ENCODE measurements at places on chromosomes 12 and 14.

DNA sequence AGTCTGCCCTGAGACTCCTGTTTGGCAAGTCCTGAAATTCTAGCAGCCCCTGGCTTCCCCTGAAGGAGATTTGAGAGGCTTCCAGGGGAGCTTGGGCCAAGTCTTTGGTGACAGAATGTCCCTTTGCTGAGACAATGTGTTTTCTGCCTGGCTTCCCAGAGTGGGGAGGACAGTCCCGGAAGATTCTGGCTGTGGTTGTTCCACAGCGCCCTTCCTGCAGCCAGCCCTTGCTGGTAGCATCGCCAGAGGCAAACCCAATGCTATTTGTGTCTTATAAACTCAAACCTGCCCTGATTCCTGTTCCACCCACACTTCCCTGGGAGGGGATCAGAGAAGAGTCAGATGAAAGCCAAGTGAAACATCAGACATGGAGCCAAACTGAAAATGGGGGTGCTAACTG is 56.4 kb upstream of the OAS1 start:
- no peak for DNase-seq

DNA sequence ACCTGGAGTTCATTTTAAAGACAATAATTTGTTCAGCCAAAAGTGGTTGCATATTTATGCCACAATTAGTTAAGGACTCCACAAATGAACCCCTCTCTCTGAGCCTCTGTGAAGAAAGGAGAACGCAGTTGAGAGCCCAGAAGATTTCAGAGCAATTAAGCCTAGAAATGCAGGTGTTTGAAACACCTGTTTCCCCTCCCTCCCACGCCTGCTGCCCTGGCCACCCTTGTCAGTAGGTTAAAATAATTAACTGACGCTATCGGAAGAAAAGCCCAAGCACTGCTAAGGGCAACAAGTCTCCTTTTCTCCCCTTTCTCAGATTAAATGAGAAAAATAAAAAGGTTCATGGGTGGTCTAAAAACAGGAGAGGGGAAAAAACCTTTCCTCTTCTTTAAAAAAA is 99.2 kb downstream of the PPM1A start:
- no peak for DNase-seq

GRCh38 chr12:116039081-116039480 is 238.4 kb downstream of the MED13L start:
- no peak for DNase-seq

- DNase-seq: no peak
These were observed 187.2 kb downstream of the TMTC2 start for GRCh38 chr12:82873951-82874350.

- no peak for DNase-seq
These were observed 320 bp upstream of the PRPF39 start for GRCh38 chr14:45083617-45083975.

DNA sequence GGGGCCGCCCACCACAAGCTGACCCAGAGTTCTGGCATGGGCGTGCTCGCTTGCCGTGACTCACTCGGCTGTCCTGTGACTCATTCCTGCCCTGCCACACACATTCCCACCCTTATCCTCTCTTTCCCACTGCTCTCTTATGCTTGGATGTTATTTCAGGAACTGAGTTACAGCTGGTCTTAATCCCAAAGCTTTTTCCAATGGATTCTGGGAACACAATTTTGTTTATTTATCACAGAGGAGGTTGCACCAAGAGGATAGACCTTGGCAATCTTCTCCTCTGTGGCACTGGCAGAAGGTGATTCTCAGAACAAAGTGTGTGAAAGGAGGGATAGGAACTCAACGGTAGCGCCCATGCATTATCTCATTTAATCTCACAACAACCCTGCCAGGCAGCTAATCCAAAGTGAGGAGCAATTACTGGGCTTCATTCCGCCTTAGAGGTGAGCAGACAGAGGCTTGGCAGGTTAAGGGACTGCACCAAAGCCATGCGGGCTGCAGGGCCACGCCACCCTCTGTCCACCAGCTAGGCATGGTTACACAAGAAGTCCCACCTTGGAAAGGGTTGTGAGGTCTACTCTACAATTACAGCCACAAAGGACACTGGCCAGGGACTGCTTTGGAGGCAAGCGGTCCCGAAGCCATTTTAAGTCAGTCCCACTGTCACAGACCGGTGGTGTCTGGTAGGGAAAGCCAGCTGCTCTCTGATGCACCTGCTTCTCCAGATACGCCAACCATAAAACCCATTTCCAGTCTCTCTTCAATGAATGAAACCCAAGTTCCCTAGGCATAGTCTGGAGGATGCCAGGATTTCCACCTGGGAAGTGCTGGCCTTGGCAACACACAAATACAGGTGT is 32.9 kb downstream of the SYNE3 start:
- no peak for DNase-seq

GRCh38 chr12:57550641-57551549 is 1.1 kb downstream of the KIF5A start:
- DNase-seq: no peak

DNA sequence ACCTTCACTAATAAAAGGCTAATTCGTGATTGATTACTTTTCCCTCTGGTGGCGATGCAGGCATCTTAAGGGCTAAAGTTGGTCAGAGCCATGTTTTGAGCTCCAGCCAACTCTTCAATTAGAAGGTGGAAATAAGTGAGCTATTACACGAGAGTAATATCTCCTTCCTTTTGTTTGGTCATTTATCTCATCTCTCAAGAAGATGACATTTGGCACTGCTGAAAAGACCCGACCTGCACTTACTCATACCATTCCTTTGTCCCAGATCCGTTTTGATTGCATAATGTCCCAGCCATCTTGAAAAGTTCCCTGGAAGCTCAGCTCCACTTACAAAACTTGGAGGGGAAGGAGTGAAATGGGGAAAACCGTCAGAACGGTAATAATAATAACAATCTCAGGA is 316.2 kb downstream of the VRK1 start:
- DNase-seq: no peak

- DNase-seq: no peak
These were observed 5.2 kb downstream of the MPHOSPH9 start for GRCh38 chr12:123227581-123228258.

- DNase-seq: no peak
These were observed 1.1 kb downstream of the MGST1 start for GRCh38 chr12:16348435-16349130.

DNA sequence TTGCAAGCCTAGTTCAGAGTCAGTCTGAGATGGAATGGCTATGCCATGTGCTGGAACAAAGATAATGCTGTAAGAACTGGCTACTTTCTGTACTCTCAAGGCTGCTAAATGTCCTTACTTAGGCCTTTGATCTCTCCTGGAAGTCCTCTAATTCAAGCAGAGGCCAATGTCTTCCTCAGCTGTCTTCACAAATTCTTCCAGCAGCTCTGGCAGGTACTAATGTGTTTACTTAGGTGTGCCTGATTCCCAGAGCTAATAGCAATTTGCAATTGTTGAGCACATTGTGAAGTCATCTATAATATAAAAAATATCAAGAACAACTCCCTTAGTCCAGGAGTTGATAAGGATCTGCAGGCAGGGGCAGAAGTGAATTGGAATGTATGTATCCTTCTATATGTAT is 3.8 kb upstream of the MYF5 start:
- no peak for DNase-seq

- no peak for DNase-seq
These were observed 268.1 kb upstream of the RTL1 start for GRCh38 chr14:101171650-101172049.

GRCh38 chr14:105199093-105199492 is 18.0 kb upstream of the NUDT14 start:
- DNase-seq: no peak

DNA sequence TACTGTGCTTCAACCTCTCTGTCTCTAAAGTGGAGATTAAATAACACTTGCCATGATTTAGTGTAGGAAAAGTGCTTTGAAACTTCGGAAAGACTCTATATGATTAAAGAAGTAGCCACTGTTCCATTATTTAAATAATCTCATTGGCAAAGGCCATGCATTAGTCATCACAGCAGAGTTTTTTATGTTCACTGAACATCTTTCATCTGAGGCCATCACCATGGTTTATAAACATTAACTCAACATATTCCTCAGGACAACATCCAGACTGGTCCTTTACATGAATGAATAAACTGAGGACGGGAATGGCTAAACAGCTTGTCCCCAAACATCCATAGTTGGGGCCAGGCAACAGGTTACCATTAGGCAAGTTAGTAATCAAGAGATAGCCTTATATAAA is 124.6 kb upstream of the FRMD6 start:
- no peak for DNase-seq

- no peak for DNase-seq
These were observed 441.8 kb upstream of the FLRT2 start for GRCh38 chr14:85088192-85088591.

DNA sequence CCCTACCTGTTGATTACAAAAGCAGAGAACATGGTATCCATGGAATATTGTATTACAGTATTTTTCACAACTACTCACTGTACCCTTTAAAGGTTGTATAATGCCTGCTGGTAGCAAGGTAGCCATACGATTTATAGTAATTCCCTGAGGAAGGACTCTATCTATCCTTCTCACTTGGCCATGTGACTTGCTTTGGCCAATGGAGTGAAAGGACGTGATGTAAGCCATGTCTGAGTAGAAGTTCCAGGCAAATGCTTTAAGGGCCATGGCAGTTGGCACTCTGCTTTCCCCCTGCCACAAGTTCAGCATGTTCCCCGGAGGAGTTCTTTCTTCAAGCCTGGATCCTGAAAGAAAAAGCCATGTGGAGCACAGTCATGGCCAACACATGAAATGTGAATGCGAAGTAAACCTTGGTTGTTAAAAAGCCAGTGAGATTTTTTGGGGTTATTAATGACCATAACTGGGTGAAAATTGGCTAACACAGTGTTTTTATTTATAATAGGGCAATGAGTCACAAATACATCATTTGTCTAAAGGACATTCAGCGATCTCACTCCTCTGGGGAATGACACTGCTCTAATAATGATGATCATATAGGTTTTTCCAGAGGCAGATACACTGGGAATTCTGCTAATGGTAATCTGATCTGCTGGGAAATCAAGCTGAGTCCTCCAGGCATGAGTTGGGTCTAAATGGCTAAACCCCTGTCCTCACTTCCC is 67.4 kb upstream of the SLC38A2 start:
- DNase-seq: no peak

- DNase-seq: no peak
These were observed 283.1 kb downstream of the CACNA1C start for GRCh38 chr12:2335916-2336315.

DNA sequence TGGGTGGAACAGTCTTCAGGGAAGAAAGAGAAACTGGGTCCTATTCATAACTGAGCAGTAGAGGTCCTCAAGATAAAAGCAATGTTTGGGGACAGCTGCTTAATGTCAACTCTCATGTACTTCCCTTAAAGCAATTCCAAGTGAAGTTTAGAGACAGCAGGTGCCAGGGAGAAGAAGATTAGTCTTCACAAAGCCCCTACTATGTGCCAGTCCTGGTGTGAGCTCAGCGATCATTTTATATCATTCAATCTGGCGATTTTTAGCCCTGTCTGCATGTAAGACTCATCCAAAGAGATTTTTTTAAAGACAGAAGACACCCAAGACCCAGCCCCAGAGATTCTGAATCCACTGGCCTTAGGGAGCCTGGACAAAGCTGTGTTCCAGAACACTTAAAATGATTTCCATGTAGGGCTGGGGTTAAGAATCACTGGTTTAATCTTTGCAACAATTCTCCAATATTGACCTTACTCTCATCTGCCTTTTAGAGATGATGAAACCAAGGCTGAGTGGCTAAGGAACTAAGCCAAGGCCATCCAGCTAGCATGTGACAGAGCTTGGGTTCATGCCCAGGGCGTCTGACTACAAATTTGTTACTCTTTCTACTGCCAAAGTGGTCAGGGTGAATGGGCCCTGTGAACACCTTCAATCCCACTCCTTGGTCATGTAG is 404.5 kb upstream of the TBX3 start:
- no peak for DNase-seq

GRCh38 chr12:109234012-109234411 is 75.1 kb downstream of the FOXN4 start:
- DNase-seq: no peak

GRCh38 chr12:101933866-101934514 is 56.6 kb downstream of the DRAM1 start:
- no peak for DNase-seq

DNA sequence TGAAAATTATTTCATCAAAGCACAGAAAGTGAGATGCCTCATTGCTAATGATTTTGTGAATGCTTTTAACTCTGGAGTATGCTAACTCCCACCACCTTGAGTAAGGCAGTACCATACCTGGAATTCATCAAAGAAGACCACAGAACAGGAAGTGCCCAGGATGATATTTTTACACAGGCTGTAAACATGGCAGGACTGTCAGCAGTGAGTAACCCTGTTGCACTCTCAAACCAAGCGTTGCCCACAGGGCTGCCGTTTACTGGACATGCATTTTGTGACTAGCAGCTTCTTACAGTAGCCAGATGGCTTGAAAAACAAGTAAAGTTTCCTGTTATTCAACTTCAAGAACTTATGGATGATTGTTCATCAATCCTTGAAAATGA is 42.4 kb downstream of the RALGAPA1 start:
- DNase-seq: no peak

DNA sequence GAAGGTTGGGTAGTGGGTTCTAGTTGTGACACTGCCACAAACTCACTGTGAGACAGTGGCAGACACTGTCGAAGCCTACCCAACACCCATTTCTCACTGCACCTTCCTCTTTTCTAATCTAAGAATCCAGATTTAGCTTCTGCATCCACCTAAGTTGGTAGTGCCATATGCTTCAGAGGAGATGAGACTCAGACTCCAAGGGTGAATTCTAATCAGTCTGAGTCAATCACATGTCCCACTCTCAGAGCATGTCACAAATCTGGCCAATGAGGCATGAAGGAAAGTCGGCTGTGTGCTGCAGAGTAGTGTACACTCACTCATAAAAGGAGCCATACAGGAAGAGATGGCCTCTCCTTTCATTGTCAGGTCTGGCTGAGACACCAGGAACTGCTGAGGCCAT is 102.1 kb upstream of the RAP1B start:
- DNase-seq: no peak

- DNase-seq: no peak
These were observed 7.4 kb downstream of the LRP1 start for GRCh38 chr12:57135527-57136326.

DNA sequence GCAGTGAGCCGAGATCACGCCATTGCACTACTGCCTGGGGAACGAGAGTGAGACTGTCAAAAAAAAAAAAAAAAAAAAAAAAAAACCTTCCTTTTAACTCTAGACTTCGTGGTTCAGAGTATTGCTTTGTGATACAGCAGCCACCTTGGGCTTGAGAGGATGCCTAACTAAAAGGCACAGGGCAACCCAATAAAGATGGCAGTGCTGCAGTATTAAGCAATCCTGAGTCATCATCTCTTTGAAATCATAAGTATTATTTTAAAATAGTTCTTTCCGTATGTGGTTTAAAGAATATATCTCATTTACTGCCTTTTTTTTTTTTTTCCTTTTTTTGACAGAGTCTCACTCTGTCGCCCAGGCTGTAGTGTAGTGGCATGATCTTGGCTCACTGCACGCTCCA is 116.1 kb downstream of the PLEKHA5 start:
- no peak for DNase-seq

DNA sequence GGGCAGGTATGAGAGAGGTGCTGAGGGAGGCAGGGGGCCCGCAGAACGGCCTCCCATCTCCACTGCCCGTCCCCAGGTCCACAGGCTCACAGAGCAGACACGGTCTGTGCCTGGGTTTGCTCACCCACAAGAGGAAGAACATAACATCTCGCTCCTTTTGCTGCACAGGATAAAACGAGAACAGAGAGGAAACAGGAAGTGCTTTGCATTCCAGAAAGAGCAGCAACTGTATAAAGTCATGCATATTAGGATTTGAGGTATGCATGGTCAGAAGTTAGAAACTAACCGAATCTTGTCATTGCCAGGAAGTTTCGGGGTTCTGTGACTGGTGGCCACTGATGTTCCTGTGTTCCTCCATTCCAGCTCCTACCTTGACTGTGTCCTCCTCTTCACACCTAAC is 25.0 kb downstream of the NTF3 start:
- DNase-seq: no peak

Measured in NCI-H1092 (cell line).